ENCODE measurements at places on chromosomes 4 and X.

DNA sequence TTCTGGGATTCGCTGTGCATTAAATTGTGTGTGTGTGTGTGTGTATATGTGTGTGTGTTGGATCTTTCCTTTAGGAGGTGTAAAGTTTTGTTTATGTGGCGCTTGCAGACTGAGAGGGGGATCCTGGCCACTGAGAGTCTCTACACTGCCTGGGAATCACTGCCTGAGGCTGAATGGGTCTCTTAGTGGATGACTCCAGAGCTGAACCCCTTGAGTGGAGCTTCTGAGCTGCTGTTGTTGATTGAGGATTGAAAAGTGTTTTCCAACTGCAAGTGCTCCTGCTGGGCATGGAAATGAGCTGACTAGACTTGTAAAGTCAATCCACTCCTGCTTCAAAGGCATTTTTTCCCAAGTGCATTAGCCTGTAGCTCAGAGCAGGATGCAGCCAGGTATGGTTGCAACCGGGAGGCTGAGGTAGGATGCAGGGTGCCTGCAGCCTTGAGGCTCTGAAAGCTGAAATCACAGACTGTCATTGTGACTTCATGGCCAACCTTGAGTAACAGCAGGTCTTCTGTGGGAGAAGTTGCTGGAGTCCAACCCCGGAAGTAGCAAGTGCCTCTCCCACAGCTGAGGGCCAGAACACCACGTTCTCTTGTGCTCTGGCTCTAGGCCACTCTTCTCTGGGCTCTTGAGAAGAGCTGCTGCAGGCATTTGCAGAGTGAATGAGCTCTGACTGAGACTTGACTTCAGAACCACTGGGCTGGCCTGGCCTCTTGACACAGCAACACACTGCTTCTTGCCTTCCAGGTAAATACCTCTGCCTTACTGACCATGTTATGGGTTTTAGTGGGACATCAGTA is at the start of gene TBX22:
TBX22 (plus strand) TSS at position 613 of the 800 bp plus-strand sequence. CDS start 7,517 bp downstream, outside the sequence.
- DNase-seq = no peak

DNA sequence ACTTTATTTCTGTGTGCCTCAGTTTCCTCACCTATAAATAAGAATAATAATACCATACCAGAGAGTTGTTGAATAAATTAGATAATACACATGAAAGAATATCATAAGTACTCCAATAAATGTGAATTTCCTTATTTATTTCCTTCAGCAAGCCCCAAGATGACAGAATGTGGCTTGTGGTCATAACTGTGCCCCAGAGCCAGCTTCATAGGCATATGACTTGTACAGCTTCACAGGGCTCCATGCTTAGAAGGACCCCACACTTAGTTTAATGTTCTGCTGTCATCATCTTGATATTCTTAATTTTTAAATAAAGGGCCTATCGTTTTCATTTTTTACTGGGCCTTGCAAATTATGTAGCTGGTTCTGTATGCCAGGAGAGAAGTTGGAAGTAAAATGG is 25.3 kb downstream of the VSIG4 start:
- DNase-seq = no peak

GRCh38 chr4:95044324-95044837 is 286.6 kb downstream of the BMPR1B start:
- DNase-seq = no peak

GRCh38 chr4:123603165-123603564 is 206.6 kb downstream of the SPRY1 start:
- no peak for DNase-seq

DNA sequence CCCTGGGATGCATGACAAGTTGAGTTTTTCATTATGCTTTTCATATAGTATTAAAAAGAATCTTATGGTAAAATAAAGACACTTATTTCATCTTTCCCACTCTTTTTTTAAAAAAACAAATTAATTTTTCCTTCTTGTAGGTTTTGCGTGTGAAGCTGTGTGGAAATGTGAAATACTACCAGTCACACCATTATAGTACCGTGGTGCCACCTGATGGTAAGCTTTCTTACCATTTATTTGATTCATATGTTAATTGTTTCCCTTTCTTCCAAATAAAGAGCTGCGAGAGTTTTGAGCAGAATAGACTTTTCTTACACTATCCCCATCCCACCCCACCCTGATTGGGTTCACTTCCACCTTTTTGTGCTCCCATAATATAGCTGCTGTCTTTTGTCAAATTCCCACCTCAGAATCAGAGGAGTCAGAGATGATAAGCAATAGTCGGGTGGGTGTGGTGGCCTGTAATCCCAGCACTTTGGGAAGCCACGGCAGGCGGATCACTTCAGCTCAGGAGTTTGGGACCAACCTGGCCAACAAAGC is 44.3 kb downstream of the CASP6 start:
- DNase-seq = no peak

DNA sequence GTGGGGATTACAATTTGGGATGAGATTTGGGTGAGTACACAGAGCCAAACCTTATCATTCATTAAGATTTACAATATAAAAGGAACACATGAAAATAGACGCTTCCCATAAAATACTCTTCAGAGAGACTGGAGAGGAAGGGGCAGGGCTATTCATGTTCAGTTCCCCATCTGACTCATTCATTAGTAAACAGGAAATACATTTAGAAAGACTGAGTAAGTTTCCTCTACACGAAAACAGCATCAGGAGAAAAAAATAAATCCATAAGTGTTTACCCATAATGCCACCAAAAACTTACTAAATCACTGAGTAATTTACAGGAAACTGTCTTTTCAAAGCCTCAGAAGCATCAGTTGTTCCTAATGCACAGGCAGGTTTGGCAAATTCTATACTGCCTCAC is 255.4 kb upstream of the CXorf51A start:
- DNase-seq = no peak

DNA sequence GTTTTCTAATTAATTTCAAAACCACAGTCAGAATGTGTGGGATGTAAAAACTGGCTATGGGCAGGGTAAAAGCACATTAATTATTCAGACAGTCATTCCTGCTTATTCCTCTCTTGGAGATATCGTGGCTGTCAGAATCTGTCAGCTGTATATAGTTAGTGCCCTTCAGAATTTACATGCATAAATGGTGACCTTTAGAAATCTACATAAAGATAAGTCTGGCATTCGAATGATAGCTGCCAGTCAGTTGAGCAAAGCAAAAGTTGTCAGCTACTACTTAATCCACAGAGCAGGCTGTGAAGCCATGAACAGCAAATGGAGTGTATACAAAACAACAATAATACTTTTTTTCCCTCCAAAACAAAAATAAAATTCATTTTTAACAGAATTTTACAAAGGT is 189.5 kb downstream of the ADGRL3 start:
- DNase-seq = no peak

- no peak for DNase-seq
Observed at GRCh38 chr4:22416403-22416802, 99.5 kb downstream of the ADGRA3 start.

DNA sequence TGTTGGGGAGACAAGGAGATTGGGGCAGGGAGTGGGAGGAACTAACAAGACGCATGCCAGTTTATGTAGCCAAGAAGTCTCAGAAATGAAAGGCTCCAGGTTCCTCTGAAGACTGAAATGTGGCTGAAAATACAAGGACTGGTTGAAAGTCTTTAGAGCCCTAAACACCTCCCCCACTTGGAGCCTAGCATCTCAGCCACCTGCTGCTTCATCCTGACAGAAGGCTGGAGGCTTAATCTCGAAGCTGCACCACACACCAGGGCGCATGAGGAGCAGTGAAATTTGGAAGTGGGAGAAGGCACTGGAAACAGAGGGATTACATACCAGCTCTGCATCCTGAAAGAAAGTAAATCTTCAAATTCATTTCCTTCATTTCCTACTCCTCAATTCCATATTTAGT is 160.7 kb upstream of the FTHL17 start:
- DNase-seq = no peak

DNA sequence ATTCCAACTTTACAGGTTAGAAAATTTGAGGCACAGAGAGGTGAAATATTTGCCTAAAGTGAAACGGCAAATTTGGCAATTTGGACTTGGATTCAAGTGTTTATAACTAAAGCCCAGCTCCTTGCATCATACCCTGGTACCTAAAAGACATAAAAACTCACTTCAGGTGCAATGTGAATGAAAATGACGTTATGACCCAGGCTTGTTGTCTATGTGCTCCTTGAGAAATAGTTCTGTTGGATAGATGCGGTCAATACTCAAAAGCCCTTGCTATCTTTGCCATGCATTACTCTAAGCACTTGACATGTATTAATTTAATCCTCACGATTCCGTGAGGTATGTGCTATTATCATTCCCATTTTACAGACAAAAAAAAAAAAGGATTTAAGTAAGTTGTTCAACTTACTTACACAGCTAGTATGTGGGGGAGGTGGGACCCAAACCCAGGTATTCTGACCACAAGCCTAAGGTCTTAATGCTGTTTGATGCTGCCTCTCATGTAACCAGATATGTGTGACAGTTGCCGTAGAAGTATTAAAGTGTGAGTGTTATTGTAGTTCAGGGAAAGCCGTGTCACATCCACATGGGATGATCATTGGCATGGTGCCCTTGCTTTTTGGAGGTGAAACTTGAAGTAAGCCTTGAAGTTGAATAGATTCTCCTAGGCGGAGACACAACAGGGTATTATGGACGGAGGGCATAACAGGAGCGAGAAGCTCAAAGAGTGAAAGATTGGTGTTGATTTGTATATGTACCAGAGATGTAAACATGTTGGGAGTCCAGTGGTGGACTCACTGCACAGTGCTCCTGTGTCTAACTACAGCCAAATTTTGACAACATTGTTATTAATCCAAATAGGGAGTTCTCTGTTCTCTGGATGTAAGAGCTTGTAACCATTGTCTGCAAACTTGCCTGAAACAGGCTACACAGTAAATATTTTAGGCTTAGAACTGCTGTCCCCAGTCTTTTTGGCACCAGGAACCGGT is 3.1 kb downstream of the SCML1 start:
- DNase-seq = no peak

GRCh38 chr4:145663194-145663593 is 16.8 kb upstream of the C4orf51 start:
- no peak for DNase-seq

- DNase-seq = no peak
Observed at GRCh38 chr4:70651864-70652506, 14.3 kb downstream of the JCHAIN start.

GRCh38 chr4:158161551-158162354 is 11.1 kb downstream of the GASK1B start:
- no peak for DNase-seq

GRCh38 chr4:25484243-25484721 is 107.2 kb downstream of the ANAPC4 start:
- no peak for DNase-seq

GRCh38 chrX:64976673-64977040 is 407 bp upstream of the ZC4H2 start:
- DNase-seq = no peak
